T-helper 2 cell (primary cell): ENCODE measurements at places on chromosomes 7 and 10.
A peak's percentile ranks its signal among the peaks of the same experiment; 100 is the strongest.

DNA sequence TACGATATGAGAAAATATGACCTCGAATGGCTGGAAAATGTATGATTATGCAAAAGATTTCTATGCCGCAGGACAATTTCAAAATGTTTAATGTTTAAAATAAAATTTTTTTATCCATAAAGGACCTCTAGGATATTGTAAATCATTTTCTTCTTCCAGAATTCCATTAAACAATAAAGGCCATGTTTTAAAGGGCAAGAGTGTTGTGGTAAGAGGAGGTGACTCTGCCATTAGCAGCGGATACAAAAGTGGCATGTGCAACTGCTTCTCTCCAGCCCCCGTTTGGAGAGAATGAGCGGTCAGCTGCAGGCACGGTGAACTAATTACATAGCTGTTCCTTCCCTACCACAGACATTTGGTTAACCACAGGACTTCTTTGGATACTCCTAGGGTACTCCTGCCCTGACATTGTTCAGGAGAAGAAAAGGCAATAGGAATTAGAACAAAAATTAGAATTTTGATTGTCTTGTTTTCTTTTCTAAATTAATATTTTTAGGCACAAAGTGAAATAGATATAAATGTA is 63.8 kb downstream of the HBP1 start:
- no peak for DNase-seq

DNA sequence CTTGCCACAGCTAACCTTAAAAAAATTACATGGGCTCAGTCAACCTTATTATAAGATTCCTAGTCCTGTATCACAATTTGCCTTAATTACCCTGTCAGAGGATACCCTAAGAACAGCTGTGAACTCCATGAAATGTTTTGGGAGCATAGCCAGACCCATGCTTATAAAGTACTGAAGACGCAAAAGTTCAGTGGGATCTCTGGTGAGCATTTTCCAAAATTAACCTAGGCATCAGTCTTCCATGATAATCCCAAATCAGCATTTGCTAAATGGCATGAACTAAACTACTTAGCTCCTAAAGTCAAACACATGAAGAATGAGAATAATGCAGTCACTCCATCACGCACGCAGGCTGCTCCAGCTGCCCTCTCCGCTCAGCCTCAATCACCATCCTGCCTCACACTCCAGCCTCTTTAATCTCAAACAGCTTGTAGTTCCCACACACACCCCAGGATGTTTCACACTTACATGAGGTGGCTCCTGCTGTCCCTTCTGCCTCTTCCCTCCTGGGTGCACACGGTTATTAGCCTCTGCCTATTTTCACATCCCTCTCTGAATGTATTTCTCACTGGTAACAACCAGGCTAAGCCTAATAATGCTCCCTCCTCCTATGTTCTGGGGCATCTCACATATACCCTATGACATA is 15.3 kb downstream of the IGF2BP3 start:
- DNase-seq = no peak

DNA sequence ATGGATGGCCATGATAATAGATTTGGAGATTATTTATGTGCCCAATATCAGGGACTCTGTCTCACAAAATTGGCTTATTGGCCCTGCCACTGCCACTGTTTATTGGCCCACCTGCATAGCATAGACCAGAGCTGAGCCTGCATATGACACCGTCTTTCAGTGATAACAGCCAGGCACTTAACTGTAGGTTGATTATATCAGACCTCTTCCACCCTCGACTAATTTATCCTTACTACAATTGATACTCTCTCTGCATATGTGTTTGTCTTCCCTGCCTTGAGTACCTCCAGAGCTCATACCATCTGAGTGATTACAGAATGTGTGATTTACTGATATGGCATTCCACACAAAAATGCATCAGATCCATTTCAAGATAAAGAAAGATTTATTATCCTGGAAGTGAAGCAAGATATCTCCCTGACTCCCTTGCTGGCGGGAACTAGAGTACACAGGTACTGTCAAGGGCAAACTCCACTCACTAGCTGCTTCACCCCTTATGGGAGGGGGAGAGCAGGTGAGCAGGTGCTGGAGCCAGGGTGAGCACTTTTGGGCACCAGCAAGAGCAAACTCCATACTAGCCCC is 13.1 kb upstream of the SAMD9L start:
- DNase-seq = no peak

DNA sequence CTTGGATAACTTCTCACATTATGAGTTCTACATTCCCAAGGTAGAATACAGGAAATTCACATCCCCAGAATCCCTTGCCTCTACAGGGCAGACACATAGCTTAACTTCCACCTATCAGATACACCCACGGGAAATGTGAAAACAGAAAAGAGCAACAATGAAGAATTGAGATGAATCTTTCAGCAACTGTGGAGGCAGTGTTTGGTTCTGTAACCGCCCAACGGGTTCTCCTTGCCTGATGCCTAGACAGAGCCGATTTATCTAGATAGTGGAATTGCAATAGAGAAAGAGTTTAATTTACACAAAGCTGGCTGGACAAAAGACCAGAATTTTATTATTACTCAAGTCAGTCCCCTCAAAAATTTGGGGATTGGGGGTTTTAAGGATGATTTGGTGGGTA is 138.8 kb downstream of the MTPAP start:
- DNase-seq = no peak

DNA sequence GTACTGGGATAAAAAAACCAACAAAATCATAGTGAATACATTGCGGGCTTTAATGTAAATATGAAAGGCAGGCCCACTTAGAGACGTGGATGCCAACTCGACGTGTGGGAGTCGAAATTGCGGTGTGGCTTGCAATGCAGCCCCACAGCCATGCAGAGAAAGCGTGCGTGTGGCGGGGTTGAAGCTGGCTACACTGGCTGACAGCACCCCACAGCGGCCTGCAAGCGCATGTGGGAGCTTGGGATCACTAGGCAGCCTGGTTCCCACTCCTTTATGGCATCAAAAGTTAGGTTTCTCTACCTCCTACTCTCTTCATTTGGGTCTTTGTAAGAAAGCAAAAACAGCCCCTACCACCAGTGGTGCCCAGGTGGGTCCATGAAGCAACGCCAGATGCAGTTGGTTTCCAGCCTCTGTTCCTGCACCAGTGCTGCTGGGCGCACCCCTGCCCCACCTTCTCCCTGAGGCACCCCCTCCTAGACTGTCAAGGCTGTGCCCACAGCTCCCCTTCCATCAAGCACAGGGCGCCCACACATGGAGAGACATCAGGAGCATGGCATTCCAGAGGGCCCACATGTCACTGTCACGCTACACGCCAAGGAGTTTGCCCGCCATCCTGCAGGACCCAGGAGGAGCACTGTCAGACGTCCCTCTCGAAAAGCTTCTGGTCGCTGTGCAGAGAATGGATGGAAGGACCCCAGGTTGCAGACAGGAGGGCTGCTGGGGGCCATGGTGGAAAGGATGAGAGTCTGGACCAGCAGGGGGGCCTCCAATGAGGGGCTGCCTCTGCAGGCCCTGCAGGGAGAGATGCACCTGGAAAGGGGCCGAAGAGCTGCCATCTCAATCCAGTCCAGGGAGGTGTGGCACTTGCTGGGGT is 142.9 kb downstream of the PAXIP1 start:
- no peak for DNase-seq

DNA sequence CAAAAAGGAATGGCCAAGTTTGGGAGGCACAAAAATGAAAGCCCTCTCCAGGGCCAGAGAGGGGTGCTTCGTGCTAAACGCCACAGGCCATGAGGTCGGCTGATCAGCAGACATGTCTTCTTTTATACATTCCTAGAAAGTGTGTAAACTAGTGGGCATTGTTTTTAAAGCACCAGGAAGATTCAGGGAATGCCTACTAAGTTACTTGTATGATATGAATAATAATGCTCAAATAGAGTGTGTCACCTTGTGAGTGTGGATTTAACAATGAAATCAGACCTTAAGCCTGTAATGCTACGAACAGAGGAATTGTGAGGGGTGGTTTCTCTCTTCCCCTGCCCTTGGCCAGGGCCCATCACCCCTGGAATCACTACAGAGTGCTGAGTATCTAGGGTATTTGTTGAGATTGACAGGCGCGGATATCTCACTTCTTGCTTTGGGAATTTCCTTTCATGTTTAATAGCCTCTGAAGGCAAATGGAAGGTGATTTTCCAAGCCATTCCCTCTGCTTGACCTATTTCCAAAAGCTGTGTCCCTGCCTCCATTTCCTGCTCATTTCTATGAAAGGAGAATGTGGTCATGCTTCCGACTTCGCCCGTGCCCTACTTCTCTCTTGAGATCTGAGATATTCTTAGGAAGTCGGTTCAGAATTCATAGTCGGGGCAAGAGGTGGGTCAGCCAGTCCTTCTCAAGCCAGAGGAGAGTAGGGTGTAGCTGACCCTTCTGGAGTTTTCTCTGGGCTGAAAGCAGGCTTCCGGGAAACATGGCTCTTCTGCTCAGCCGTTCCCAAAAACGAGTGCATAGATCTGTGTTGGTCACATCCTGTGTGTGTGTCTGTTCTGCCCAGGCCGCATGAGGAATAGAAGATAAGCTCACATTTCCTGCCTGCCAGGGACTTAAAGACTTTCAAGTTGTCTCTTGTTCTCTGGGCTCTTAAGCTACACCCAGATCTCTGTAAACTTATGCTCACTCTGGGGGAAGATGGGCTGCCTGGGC is 167.8 kb upstream of the ITGB1 start:
- DNase-seq = peak; percentile 43

GRCh38 chr10:104638861-104639589 is 2.1 kb upstream of the SORCS3 start:
- no peak for DNase-seq

- no peak for DNase-seq
Measured at GRCh38 chr10:113476673-113477072, 76.2 kb upstream of the HABP2 start.

- DNase-seq = no peak
Measured at GRCh38 chr7:135334830-135335543, 101.3 kb downstream of the STRA8 start.
